ENCODE measurements at places on chromosomes 16 and 17.
A peak's percentile ranks its signal among the peaks of the same experiment; 100 is the strongest.

DNA sequence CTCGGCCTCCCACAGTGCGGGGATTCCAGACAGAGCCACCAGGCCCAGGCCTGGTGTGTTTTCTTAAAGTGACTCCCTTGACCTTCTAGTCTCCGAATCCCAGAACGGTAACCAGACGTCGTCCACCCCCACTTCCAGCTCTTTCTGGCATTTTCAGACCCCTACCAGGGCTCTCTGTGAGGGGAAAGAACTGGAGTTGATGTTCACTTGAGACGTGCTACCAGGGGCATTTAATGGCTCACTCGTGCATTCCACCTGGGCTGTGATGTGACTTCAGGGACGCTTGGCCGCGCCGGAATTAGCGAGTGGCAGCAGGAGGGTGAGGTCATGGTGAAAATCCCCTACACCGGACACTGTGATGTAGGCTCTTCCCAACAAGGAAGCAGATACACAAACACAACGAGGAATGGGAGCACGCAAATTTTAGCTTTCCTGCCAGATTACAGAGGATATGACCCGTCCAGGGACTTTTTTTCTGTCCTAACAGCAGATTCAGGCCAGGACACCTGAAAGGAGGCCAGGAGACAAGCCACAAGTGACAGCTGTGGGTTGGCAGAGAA lies 1.1 kb upstream of the GNA13 start:
- DNase-seq = peak; percentile 94

- no peak for DNase-seq
Measured at GRCh38 chr17:79990704-79991103, 45.0 kb downstream of the TBC1D16 start.

- no peak for DNase-seq
Measured at GRCh38 chr16:87602001-87602775, at the start of gene JPH3. Gene JPH3, plus strand, starts transcription at chr16:87602508. Its CDS starts 639 bp downstream, at chr16:87603147.

DNA sequence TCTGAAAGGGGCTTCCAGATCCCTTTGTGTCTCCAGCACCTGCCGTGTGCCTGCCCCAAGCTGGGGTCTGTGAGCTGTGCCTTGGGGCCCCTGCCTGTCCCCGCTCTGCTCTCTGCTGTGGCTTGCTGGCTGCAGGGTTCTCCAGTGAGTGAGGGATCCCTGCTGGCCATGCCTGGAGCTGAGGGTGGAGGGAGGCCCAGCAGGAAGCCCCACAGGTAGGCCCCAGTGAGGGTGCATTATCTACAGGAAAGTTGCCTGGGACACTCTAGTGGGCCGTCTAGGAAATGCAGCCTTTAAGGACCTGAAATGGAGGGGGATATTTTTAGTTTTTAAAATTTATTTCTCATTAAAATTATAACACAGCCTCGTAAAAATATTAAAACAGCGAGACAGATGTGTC lies 50.9 kb downstream of the JPH3 start:
- no peak for DNase-seq

DNA sequence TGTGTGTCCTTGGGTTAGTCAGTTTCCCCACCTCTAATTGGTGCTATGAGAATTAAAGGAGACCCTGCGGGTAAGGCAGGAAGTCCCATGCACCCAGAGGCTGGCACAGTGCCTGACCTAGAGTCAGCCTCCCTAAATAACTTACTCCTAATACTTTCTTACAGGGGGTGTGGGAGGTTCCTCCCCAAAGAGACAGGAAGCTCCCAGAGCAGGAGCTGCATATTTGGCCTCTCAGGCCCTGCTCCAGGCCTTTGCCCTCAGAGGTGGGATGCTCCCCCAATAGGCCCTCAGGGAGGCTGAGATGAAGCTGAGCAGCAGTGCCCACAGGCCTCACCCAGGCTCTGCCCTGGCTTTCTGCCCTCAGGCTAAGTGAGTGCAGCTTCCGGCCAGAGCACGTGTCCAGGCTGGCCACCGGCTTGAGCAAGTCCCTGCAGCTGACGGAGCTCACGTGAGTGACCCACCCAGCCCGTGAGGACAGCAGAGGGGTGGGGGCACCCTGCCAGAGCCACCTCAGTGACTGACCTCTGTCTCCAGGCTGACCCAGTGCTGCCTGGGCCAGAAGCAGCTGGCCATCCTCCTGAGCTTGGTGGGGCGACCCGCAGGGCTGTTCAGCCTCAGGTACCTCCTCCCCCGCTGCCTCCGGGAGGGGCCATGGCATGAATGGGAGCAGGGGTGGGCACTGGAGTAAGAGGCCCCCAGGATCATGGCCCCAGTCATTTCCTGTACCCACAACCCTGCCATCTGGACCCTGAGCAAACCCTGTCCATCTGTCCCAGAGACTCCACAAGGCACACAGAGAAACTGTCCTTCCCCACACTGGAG lies 31.1 kb upstream of the CPNE2 start:
- no peak for DNase-seq

- DNase-seq = peak; percentile 82
Measured at GRCh38 chr16:3023669-3024478, at the start of the genes HCFC1R1 and THOC6. Gene HCFC1R1, minus strand, starts transcription at chr16:3023942. Its CDS starts 1 bp downstream, at chr16:3023941. Gene THOC6, plus strand, starts transcription at chr16:3024035. Its CDS starts 292 bp downstream, at chr16:3024327.

DNA sequence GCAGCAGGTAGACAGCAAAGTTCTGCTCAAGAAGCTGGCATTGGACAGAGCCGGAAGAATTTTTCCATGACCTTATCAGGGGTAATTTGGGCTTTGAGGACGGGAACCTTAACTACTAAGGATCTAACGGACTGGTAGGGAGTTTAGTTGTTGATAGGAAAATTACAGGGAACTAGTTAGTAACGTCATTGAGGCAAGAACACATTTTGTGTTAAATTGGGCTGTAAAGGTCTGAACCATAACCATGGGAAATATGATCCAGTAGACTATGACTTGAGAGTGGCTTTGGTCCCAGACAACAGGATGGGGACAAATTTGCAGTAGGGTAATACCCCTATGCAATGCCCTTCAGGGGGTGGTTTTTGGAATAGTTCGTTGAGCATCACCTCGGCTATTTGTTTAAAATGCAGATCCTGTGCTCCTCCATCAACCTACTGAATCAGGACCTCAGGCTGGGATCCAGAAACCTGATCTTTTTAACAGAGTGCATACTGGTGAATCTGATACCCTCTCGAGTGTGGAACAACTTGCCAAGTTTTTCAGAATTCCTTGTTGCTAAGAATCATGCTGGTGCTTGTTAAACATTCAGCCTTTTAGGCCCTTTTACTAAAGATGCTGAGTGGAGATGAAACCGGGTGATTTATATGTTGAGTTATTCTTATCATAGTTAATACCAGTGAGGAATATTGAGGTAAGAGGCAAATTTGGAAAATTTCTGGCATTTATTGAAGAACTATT lies 255.1 kb downstream of the MAP2K6 start:
- no peak for DNase-seq

GRCh38 chr17:55377671-55378275 lies 43.9 kb downstream of the MMD start:
- no peak for DNase-seq

GRCh38 chr17:19805006-19805405 lies 56.9 kb upstream of the ALDH3A1 start:
- DNase-seq = no peak

GRCh38 chr16:15491411-15491810 lies 57.0 kb downstream of the BMERB1 start:
- DNase-seq = no peak

- DNase-seq = no peak
Measured at GRCh38 chr17:4472286-4472685, 26.4 kb upstream of the SPNS2 start.

GRCh38 chr16:50745940-50746339 lies 4.1 kb downstream of the CYLD start:
- no peak for DNase-seq

GRCh38 chr17:62671553-62671952 lies 44.1 kb downstream of the MRC2 start:
- DNase-seq = no peak

- no peak for DNase-seq
Measured at GRCh38 chr17:57319806-57320205, 63.5 kb downstream of the MSI2 start.

Data from epithelial cell of proximal tubule (primary cell).